ENCODE measurements at places on chromosomes 2 and 18.

DNA sequence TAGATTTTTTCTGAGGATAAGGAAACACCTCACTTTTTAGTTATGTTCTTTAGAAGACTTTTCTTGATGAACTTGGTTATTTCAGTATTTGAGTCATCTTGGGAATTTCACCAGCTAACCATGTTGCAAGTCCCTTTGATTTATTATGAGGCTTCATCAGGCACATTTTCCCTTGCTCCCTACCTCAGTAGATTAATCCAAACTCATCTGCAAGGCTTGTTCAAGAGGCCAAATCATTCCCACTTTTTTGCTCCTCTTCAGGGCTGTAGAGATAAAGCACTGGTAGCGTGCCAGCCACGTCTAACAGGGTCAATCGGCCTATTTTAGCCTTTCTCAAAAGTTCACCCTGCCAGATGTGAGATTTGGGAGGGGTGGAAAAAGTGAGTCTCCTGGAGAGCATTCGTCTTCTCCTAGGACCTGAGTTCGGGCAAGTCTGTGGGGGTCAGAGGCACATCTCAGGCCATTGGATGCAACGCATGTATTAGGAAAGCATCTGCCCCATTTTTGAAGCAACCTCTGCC lies 120.3 kb downstream of the RDH14 start:
- no peak for DNase-seq

DNA sequence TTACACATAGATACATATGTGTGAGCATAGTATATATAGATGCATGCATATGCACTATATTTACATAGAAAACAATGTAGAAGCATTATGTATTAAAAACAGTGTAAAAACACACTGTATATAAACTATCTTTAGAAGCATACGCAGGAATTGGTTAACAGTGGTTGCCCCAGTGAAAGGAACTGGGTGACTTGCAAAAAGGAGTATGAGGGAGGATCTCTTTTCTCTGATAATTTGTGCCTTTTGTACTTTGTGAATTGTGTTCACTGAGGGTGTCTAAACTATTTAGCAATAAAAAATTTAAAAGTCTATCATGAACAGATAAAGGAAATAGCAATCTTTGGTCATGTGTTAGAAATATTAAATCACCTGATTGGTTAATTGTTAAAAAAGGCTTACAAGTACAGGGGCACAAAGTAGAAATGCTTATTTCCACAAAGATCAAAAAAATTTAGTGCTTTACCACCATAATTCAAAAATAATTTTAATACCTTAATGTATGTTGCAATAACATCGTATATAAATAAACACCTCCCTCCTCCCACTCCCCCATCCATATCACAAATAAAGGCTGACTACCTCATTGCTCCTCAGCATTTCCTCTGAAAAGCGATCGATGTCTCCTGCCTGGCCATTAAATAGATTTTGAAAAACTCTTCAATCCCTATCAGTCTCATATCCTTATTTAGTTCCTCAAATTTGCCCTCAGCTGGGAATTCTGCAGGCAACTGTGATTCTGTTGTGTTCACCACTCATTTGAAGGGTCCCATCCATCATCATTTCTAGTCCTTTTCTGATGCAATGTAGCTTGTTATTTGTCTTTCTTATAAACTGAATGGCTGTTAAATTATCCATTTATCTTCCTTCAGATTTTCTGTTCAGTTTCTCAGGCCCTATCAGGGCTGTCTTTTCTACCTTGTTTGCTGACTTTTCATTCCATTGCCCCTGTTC lies 257.3 kb downstream of the AGPS start:
- no peak for DNase-seq

GRCh38 chr2:96872591-96873349 lies 2.9 kb upstream of the SEMA4C start:
- DNase-seq: no peak

DNA sequence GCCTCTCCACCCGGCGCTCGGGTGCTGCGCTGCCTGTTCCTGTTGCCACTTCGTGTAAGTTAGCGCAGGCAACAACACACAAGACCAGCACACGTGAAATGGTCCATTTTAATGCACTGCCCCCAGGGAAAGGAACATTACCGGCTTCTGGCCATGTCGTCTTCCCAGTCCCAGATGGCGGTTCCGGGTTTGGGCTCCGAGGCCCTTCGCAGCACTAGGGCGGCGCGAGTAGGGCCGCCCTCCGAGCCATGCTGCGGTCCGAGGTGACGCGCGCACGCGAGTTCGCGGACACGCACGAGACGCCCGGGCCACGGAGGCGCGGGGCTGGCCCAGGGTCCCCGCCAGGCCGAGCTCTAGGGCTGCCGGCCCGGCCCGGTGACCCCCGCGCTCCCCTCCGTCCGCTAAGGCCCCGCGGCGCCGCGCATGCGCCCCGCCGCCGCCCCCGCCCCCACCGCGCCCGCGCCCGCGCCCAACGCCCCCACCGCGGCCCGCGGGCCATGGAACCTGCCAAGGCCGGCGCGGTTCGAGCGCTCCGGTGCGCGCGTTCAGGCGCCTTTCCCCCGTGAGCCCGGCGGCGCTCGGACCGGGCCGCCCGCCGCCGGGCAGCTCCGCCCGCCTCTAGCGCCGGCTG lies 367 bp upstream of the ZNF236 start:
- DNase-seq: peak; percentile 53

DNA sequence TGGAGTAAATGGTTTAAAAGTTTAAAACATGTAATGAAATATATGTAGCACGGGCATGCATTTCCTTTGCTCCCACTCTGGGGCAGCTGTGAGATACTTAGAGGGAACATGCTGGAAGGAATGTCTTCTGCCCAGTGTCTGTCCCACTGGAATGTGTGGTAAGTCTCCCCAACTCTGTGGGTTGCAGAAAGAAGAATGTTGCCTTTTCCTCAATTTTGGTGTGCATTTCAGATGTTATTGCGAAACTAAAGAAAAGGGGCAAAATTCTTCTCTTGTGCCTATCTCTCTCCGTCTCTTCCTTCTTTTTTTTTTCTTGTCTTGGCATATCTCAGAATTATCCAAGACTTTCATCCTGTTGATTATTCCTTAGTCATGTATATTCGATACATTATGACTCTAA lies 201.1 kb downstream of the SH3RF3 start:
- DNase-seq: no peak

GRCh38 chr2:128408349-128409305 lies 90.0 kb upstream of the HS6ST1 start:
- no peak for DNase-seq

DNA sequence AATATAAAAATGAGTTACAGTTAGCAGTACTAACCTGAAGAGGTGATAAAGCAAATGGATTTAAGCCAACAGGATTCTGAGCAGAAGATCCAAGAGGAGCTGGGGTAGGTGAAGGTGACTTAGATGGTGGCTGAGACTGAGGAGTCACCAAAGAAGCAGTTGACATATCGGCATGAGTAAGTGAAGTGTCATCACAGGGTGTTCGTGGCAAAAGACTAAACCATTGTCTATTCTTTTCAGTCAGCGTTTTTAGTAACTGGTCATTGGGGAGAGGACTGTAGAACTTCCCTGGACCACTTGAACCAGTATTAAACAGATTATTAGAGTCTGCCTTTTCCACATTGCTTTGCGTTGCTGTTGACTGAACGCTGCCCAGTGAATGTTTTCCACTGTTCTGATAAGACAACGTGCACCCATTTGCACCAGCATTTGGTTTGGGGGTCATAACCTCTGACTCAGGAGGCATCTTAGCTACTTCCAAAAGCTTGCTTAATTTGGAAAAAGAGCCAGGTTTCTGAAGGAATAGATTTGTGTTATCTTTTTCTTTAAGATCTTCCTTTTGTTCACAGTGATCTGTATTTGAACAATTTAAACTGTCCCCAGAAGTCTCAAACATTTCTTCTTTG lies 63.3 kb upstream of the WDSUB1 start:
- DNase-seq: no peak

DNA sequence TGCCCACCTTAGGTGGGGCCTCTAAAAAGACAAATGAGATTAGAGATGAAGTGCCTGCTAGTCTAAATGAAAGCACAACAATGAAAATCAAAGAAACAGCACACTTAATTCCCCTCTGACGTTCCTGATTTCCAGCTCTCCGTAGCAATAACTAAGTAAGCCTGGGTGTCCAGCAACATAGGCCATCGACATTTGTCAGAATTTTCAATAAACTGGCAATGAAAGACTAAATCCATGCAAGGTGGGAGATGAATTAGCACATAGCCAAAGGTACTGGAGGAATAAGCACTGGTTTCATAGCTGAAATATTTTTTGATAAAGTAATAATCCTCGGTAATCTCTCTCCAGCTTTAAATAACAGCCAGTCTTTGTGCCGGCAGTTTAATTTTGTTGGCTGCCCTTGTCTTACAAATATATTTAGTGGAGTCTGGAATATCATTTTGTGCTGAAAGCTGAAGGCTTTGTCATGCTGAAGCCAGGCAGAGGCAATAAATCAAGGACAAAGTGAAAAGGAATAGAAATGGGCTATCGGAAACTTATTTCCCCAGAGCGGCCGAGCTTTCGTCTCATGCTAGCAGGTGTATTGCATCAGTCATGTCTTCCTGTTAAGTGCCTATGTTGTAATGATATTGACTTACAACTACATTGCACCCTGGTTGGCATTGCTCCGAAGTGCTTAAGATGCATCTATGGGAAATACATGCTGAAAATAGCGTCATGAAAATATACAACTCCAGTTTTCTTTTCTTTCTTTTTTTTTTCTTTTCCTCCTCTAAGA lies 790.1 kb downstream of the CNTNAP5 start:
- DNase-seq: no peak

GRCh38 chr18:73842795-73843394 lies 304.7 kb downstream of the FBXO15 start:
- DNase-seq: peak; percentile 24

- no peak for DNase-seq
Measured at GRCh38 chr2:209445485-209445884, 21.6 kb downstream of the MAP2 start.

DNA sequence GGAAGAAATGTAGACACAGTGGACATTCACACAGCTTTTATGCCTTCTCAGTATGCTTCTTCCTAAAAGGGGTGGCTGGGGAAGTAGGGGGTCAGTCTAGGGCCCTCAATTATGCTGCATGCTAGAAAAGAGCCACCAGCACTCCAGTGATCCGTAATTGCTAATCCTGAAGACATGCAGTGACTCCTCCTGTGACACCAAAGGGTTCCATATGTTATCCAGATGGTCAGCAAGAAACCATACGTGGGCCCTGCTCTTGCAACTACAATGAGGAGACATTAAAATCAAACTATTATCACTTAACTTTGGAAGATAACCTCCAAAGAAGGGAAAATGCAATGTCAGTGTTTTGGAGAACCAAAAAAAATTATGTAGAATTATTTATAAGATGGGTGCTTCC lies 143.4 kb upstream of the LYPD1 start:
- no peak for DNase-seq

GRCh38 chr2:234320066-234320465 lies 176.8 kb downstream of the ARL4C start:
- no peak for DNase-seq

GRCh38 chr2:1824202-1824905 lies 80.0 kb upstream of the PXDN start:
- DNase-seq: no peak

DNA sequence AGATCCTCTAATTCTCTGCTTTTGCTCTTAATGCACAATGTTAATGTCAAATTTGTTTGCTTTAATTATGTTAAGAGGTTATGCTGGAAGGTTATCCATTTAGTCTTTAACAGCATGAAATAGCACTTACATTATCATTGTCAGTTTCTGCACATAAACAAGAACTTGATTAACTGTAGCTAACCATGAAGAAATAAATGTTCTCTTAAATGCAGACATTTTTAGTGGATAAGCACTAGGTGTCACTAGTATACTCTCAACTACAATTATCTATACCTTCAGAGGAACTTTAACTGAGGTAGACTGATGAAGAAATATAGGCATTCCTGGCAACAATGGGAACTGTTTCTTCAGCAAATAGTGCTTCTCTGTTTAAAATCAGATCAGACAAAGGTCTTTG lies 178.8 kb upstream of the CHST9 start:
- no peak for DNase-seq

DNA sequence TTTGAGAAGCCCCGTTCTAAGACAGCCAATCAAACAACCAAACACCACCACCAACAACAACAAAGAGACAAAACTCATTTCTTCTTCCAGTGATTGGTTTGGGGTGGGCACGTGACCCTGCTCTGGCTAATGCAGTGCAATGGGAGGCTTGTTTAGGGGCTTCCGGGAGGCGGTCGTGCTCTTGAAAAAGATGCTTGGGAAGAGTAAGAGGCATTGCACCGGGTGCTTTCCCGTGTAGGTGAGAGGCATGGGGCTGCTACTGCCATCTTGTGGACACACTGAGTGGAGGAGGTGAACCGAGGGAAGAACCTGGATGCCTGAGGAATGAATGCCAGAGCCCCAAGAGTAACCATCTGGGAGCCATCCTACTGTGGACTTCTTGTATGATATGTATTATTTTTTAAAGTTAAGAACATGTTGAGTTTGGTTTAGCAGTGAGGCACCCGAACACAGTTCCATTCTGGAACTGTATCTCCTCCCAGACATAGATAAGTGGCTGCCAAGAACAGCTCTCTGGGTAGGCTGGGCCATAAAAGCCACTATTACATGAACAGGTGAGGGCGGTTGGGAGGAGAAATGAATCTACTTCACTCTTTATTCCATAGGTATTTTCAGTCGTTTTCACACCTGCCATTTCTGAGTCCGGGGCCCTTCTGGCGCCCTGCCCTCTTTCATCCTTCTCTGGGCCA lies 19.1 kb upstream of the ARHGAP25 start:
- peak; percentile 50 for DNase-seq
